ENCODE measurements at places on chromosomes 6 and 20. TPM values are rescaled to one million over a fixed set of nuclear protein-coding genes. Genes with fewer than 3 reads are reported as not detected.

- no peak for DNase-seq
Measured at GRCh38 chr6:1496836-1497760, 107.7 kb downstream of the FOXF2 start.

FLRT3 gene
- not detected for total RNA-seq

ZC3H12D gene
- total RNA-seq = 1.5 TPM

DNA sequence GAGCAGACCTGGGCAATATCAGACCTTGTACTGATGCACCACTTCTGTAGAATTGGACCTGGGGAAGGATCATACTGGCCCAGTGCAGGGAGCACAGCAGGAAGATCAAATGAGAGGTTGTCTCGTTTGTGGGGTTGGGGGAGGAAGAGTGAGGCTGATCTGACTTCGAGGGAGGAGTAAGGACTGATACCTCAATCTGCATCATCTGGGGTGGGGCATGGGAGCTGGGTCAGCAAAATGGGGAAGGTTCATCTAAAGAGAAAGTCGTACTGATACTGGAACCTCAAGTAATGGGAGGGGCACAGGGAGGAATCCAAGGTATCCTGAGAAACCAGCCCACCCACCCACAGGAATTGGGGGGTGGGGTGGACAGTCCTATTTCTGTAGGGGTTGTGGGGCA lies 3.7 kb downstream of the RNF39 start:
- DNase-seq = no peak

DNA sequence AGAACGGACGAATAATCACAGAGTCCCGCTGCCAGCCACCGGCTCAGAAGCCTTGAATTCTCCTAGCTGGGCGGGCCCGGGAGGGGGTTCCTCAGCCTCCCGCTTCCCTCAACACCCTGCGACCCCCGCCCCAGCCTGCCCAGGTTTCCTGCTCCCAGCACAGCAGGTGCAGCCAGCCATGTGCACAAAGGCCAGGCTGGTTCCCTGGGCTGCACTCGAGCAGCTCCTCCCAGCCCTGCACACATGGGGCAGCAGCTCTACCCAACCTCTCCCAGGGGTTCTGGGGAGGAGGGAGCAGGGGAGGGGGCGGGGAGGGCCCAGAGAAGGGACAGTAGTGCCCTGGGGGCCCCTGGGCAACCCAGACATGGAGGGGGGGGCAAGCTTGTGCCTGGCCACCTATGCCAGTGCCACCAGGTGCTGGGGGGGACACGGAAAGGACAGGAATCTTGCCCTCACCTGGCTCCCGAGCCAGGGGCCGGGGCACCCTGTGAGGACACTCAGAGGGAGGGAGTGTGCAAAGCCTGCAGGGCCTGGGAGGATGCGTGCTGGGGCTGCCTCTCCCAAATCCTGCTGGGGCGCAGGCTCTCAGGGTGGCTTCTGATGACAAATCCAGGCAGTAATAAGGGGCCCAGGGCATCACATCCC lies 1.2 kb upstream of the NTSR1 start:
- no peak for DNase-seq

HLA-DRB5 gene
- total RNA-seq = 19.9 TPM

GRCh38 chr6:147268254-147268653 lies 64.0 kb downstream of the STXBP5 start:
- DNase-seq = no peak

DNA sequence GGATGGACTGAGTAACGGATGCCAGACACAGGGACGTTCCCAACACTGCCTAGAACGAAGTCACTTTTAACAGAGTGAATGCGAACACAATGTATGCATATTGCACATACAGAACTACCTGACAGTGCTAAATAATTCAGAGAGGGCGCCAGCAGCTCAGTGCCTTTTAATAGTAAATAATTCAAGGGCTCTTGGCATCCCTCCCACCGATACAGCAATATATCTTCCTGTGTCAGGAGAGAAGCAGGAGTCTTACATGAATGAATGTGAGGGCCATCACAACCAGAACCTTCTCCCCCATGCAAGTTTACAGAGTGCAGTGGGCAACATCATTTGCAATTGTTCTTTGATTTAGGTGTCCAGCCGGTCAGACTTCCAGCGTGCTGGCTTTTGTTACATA lies 88.4 kb upstream of the KCNG1 start:
- no peak for DNase-seq

Data from ascending aorta (tissue), 2 donors.